ENCODE measurements at places on chromosomes 6 and 20.

- no peak for DNase-seq
These were observed 164.0 kb downstream of the MRPL14 start for GRCh38 chr6:43963203-43963602.

GRCh38 chr6:1027109-1027794 lies 284.6 kb upstream of the FOXQ1 start:
- DNase-seq, result no peak

DNA sequence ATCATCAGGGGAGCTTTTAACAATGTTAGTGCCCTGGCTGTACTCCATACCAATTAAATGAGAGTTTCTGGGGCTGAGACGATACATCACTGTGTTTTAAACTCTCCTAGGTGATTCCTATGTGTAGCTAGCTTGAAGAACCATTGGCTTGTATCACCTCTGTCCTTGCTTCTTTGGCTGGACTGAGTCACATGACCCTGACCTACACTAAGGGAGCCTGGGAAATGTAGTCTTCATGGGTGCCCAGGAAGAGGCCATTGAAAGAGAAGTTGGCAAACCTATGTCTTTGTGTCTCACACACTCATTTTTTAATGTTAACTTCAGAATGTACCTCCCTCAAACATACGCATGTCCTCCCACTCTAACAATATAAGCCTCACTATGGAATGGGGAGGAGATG lies 506.6 kb downstream of the DHX35 start:
- no peak for DNase-seq

GRCh38 chr6:135116571-135116970 lies 61.9 kb upstream of the HBS1L start:
- DNase-seq, result no peak

DNA sequence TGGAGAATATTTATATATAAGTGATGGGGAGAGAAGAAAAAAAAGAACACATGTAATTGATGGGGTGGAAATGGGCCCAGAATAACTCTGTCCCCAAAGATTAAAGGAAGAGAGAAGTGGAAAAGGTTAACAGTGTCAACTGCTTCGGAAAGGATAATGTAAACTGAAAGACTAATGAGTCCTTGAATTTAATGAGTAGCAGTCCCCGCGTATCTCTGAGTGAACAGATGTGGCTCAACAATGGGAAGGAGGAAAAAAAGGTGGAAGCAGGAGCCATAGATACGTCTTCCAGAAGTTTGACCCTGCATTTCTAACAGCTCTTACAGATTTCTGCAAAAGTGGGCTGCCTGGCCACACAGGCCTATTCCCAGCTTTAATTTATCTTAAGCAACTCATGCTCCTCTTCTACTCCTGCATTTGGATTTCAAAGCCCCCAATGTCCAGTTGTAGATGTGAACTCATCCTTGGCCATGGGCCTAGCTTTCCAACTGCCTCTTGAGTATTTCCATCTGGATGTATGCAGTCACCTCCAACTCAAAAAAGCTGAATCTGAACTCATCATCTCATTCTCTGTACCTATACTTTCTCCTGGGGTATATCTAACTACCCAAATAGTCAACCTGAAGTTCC lies 61.3 kb downstream of the DST start:
- DNase-seq, result no peak

DNA sequence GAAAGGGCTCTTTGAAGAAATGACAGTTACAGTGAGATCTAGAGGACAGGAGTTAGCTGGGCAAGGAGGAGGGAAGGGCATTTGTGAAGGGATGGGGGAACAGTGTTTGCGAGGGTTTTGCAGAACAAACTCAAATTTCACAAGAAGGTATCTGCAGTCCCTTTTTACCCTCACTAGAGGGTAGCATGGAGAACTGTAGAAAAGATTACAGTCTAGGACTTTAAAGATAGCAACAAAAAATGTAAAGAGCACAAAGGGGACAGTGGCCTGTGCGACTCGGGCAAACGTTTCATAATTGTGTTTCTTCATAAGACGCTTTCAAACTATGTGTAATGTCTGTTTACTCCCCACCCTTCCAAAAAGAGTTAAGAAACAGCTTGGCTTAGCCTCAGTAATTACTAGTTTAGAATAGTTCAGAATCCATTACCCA lies 21.2 kb upstream of the ASXL1 start:
- no peak for DNase-seq

DNA sequence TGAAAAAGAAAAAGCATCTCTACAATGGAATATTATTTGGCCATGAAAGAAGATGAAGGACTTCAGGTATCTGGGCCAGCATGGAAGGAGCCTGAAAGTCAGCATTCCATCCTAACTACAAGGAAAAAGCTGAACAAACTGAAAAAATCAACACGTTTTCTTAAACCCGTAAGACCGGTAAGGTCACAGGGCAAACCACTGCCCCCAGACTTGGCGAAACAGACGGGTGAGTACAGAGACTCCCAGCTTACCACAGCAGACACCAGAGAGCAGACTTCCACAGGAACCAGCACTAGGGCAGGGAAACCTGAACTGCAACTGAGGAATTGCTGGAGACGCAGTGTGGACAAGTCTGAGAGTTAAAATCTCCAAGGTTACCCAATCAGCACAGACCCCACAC lies 31.4 kb downstream of the BEND3 start:
- DNase-seq, result no peak

- DNase-seq, result no peak
These were observed 244.4 kb downstream of the SLC24A3 start for GRCh38 chr20:19456595-19457395.

DNA sequence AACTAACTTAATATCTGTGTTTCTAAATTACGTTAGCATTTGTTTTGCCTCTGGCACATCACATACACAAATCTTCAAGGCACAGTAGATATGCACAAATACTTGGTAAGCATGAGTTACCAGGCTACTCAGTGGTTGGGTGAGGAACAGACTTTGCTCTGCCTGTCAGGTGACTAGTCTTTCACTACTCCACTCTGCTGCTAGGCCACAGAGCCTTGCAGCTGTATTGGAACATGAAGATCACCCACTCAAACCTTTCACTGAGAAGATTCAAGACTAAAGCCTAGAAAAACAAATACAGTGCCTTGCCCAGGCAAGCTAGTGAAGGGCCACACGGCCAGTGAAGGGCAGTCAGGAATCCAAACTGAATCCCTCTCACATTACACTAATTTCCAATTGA lies 47.0 kb downstream of the DTNBP1 start:
- DNase-seq, result no peak

DNA sequence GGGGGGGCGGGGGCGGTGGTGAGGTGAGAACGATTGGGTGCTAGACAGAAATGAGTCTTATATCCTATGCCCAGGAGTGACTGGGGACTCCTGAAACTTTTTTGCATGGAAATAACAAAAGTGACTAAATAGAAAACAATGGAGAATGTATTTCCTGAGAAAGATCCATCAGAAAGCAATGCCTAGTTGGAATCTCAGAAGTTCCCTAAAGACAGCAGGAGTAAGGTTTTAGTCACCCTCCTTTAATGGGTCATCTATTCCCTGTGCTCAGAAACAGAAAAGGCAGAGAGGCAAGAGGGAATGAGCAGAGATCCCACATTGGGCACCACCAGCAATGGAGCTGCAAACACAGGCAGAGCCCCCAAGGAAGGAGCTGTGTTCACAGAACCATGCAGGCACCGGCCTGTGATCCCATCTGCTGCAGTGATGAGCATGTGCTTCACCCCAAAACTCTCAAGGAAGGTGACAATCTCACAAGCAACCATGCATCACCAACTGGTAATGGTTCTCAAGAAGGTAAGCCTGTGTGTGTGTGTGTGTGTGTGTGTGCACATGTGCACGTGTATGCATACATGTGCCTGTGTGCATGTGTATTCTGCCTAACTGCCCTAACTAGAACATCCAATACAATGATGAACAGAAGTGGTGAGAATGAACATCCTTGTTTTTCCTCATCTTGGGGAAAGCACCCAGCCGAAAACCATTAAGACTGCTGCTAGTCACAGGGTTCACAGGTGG lies 168.4 kb downstream of the WDR27 start:
- DNase-seq, result no peak

DNA sequence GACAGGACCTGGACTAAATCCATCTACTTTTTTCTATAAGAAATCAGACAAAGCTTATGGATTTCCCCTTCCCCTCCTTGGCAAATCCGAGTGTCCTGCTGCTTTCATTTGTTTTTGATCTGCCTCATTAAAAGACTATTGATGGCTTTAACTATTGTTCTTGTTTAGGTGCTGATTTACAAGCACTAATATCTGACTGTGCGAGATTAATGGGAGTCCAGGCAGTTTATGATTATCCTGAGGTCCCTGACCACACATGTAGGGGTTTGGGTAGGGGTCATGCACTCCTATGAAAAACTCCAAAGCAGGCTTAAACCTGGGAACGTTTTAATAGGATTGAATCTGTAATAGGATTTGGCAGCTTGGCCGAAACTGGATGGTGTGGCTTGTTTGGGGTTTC lies 317.5 kb upstream of the POU3F2 start:
- DNase-seq, result no peak

- DNase-seq, result no peak
These were observed 266.5 kb downstream of the C6orf118 start for GRCh38 chr6:165042912-165043311.

DNA sequence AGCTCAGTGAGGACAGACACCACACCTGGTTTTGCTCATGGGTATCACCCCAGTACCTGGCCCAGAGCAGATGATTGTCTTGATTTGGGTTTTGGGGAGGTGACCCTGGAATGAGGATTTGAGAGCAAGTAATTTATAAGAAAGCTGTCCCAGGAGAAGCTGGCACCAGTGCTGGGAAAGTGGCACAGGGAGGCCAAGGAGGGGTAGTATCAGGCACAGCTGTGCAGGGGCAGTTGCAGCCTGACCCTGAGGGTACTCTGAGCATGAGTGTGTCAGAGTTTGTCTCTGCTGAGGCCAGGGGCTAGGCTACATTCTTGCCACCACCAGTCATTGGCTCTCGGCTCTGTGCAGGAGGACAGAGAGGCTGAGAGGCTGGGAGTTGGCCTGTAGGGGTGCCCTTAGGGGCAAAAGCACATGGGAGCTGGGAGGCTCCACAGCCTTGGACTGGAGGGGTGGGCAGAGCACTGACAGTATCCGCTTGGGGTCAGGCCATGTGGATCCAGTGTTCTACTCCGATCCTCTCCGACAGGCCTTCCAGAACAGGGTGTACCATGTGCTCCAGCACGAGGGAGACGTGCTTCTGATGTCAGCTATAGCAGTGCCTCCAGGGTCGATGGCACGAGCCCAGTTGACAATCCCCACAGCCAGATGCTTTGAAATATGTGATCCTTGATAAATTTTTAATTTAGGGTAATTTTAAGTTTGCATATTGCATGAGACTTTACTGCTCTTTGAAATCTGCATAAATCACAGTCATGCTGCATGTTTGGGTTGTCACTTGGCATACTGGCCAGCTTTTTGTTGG lies 121.3 kb downstream of the PHACTR3 start:
- DNase-seq, result no peak

- DNase-seq, result no peak
These were observed 148.2 kb downstream of the BMP7 start for GRCh38 chr20:57118107-57118769.

- DNase-seq, result no peak
These were observed 97.2 kb downstream of the SSR1 start for GRCh38 chr6:7215798-7216231.

- DNase-seq, result no peak
These were observed 3.7 kb downstream of the KIF13A start for GRCh38 chr6:17983730-17984129.

- no peak for DNase-seq
These were observed 20.2 kb downstream of the KIF25 start for GRCh38 chr6:168017629-168018028.

DNA sequence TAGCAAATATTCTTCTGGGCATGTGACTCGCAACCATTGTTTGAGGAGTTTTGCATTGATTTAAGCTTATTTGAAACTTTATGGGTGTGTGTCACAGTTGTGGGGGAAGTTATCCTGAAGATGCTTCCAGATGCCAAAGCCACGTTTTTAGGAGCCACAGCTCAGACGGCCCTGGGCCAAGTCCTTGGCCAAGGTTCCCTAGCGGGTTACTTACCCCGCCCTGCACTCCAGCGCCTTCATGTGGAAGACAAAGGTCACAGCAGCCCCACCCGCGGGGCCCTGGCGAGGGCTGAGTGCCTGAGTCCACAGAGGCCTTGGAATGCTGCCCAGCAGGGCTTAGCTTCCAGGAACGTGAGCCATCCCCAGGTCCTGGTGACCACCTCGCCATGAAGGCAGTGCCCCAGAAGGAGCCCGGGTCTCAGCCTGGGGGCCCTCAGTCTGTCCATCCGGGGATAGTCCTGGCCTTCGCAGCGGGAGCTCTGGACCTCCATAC lies 308.3 kb downstream of the CDH4 start:
- DNase-seq, result no peak

DNA sequence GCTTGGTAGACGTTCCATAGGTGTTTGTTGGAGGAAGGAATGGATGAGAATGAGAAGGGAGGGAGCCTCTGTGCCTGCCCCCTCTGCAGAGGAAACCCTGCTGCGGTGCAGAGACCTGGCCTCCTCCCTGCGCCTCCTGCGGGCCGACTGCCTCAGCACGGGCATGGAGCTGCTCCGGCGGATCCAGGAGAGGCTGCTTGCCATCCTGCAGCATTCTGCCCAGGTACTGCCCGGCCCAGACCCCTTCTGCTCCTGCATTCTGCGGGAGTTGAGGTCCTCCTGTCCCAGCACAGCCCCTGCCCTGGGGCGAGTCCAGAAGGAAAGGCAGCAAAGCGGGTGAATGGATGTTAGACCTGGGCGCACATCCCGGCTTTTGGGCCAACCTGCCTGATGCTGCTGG lies 6.1 kb downstream of the DNPH1 start:
- no peak for DNase-seq

- no peak for DNase-seq
These were observed 544.6 kb upstream of the BTBD3 start for GRCh38 chr20:11372876-11373790.

DNA sequence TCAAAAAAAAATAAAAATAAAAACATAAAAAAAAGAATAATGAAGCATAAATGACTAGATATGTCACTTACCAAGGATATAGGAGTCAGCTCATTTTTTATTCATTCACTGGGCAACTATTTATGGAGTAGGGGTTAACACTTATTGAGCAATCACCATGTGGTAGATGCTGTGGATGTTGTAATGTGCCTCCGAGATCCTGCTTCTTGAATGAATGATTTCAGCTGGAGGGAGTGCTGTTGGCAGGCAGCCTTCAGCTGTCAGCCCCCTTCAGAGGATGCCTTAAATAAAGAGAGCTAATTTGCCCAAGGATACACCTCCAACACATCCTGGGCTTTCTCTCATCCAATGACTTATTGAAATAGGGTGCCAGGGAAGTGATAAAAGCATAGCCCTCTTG lies 229.5 kb upstream of the DTNBP1 start:
- DNase-seq, result no peak

DNA sequence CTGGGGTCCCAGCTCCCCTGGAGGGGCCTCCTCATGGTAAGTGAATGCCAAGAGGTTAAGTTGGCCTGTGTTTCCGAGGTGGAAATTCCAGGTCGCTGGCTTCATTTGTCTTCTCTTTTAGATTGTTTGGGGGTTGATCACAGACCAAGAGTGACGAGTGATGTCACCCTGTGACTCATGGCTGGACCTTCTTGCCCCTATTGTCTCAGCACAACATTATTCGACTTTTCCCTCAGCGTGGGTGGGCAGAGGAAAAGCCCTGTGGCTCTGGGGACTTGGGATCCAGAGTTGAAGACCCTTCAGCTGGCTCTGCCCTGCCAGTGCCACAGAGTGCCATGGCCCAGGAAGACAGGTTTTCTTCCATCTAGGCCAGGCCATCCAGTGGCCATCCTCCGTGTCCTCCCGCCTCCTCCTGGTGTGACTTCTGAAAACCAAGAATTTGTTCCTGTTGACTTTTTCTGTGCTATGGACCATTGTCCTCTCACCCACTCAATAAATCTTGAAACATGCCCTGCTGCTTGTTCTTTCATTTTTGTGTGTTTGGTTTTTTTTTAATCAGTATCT lies 15.4 kb upstream of the SNHG17 start:
- no peak for DNase-seq

GRCh38 chr6:31907158-31907813 lies 5.4 kb upstream of the ZBTB12 start:
- DNase-seq, result no peak

Measured in GM19239 (cell line).